ENCODE measurements at places on chromosomes 7 and 10.

DNA sequence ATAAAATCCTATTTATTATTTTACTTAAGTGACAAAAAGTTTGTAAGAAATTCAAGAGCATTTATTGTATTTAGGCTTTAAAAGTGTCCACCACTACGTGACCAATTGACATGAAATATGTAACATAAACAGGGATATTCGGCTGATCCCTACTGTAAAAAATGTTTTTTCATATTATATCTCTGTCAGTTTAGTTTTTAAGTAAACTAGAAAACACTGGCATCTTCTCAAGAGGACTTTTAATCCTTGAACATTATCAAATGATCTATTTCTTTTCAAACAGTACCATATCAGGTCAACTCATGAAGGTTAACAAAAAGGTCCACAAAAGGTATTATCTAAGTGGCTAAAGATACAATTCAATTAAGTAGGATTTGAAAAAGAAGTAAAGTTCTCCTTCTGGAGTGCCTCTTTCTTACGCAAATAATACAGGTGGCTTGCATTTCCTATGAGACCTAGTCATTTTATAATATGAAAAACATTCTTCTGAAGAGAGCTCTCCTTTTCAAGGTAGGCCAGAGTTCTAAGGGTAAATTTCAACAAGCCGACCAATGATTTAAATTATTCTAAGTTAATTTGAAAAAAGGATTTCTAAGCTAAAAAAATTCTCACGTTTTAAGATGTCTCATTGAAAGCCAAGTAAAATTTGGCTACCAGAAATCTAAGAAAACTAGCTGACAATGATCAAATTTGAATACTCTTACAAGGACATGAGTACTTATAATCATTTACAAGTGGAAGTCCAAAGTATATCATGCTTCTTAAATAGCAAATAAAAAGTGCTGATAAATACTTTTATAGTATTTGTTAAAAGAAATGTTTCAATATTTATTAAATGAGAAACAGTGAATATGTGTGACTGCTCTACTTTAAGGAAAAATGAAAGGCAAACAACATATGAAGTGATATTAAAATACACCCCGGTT, 133.5 kb downstream of the NRBF2 start:
- DNase-seq = no peak

- DNase-seq = no peak
Observed at GRCh38 chr10:66058594-66058993, 867.2 kb upstream of the LRRTM3 start.

GRCh38 chr7:36887969-36888368, 163.7 kb upstream of the AOAH start:
- DNase-seq = no peak

DNA sequence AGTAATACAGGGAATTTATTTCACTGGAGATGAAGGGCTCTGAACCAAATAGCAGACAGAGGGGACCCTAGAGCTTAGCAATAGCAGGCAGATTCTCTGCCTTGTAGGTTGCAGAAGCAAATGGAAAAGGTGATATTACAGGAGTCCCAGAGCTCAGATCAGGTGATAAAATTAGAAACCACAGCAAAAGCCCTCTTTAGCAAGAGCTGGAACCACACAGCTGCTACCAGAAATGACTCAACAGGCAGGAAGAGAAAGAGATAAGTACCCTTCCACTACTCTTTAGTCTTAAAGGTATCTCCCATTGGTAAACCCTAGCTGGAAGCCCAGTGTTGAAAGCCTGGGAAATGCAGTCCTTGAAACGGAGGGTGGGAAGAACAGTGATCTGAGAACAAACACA, 535.6 kb upstream of the GHITM start:
- no peak for DNase-seq

DNA sequence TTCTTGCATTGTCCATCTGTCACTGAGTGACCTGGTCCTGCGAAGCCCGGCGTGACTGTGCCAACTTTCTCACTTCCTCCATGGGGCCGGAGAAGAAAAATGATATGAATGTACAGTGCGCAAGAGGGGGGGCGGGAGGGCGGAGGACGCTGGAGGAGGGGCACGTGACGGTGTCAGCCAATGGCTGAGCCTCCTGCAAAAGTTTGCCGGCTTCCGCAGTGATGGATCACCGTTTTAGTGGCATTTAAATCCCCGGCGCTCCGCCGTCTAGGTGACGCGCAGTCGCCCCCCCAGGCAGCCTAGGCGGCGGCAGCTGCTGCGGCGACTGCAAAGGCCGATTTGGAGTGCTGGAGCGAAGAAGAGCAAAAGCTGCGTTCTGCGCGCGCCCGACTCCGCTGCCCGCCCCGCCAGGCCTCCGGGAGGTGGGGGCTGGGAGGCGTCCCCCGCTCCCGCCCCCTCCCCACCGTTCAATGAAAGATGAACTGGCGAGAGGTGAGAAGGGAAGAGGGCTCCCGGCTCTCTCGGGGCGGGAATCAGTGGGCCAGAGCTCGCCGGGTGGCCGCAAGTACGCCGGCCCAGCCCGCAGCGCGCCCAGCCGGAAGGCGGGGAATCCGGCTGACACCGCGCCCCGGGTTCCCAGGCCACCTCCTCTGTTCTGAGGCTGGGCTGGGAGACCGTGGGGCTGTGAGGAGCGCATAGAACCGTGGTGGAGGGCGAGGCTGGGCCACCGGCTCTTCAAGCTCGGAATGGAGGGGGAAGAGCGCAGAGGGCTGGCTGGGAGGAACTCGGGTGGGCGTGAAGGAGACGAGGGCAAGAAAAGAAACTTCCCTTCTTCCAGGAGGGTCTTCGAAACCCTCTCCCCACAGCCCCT, at the start of gene HOXA1:
HOXA1 (minus strand) TSS at position 104 of the 871 bp plus-strand sequence; CDS start at position 16, 88 bp downstream.
- peak; percentile 74 for DNase-seq

- no peak for DNase-seq
Observed at GRCh38 chr10:118003126-118003525, 43.6 kb downstream of the RAB11FIP2 start.

- DNase-seq = no peak
Observed at GRCh38 chr10:7886056-7886455, 67.8 kb downstream of the TAF3 start.

DNA sequence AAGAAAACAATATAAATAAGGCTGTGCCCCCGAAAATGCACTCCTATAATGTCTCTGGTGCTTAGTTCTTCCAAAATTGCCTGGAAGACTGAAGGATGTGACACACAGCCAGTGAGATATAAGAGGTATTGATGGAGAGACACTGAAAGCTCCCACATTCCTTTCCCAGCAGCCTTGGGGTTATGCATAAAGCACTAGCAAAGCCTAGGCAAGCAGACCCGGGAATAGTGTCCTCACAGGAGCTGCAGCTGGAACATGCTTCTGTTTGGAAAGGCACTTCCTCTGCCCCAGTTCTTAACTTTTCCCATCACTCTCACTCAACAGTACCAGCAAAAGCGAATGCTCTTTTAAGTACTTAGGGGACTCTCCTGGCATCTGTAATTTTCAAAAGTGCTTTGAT, 178.0 kb downstream of the AMPH start:
- no peak for DNase-seq

GRCh38 chr10:36669615-36670352, 455.6 kb upstream of the ANKRD30A start:
- no peak for DNase-seq

DNA sequence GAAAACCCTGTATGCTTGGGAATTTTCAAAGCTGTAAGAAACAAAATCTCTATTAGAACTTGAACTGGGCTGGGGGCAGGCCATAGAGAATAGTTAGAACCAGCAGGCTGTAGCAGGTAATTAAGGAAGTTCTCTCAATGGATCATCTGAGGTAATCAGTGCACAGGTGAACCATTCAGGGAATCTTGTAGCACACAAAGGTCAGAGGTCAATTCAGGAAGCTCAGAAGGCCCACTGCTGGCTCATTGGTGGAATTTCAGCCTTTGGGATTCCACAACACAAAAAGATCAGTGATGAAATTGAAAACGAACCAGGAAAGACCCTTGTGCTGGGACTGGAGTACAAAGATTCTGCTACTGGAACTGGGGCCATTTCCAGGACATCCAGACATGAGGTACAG, 82.0 kb downstream of the TMEM168 start:
- no peak for DNase-seq

GRCh38 chr10:5691786-5692185, 7.1 kb downstream of the TASOR2 start:
- DNase-seq = no peak

- peak; percentile 65 for DNase-seq
Observed at GRCh38 chr7:87627634-87627994, 584 bp upstream of the RUNDC3B start.

- DNase-seq = no peak
Observed at GRCh38 chr10:7230951-7231350, 179.9 kb downstream of the SFMBT2 start.

GRCh38 chr10:95663496-95663895, 7.0 kb upstream of the ALDH18A1 start:
- DNase-seq = no peak

GRCh38 chr7:38178004-38178694, at the start of gene STARD3NL:
Gene STARD3NL (plus strand): TSS chr7:38178245. CDS start chr7:38207505, 29,260 bp downstream.
- peak; percentile 100 for DNase-seq

- DNase-seq = peak; percentile 57
Observed at GRCh38 chr10:100345570-100346330, 1.3 kb upstream of the SCD start.

- peak; percentile 88 for DNase-seq
Observed at GRCh38 chr7:122887198-122887597, 938 bp upstream of the CADPS2 start.

GRCh38 chr10:131280101-131280500, 31.4 kb downstream of the TCERG1L start:
- no peak for DNase-seq

GRCh38 chr10:60203993-60204618, 185.6 kb downstream of the ANK3 start:
- no peak for DNase-seq

GRCh38 chr7:47953822-47954221, 5.6 kb upstream of the PKD1L1 start:
- no peak for DNase-seq

DNA sequence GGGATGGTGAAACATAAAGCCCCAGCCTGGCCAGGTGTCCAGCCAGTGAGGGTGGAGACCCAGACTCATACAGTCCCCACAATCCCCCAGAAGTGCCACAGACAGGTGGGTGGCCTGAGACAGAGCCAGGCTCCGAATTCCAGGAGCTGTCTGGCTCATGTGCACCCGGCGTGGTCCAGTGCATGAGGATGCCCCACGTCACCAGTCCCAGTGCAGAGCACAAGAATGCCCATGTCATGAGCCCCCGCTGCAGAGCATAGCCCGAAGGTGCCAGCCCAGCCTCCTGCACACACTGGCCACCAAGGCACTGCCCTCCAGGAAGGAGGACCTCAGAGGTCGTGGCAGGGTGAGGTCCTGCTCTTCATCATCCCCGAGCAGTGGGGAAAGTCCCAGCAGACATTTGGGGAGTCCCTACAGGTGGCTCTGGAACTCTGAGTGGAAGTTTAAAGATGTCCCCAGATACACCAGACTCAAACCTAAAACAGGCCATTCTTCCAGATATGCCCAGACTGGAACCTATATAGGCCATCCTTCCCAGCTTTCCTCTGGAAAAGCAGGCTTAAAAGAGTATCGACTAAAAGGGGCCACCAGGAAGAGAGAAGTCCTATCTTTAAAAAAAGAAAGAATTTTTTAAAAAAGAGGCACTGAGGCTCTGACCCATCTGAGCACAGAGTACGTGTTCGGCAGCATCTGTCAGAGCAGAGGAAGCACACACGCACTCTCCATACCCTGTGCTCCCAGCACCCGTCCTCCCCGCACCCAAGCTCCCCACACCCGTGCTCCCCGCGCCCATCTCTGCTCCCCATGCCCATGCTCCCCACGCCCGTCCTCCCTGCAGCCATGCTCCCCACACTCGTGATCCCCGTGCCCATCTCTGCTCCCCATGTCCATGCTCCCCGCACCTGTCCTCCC, 11.5 kb downstream of the DIP2C start:
- peak; percentile 9 for DNase-seq

GRCh38 chr7:30164567-30164966, 29.8 kb downstream of the MTURN start:
- no peak for DNase-seq

DNA sequence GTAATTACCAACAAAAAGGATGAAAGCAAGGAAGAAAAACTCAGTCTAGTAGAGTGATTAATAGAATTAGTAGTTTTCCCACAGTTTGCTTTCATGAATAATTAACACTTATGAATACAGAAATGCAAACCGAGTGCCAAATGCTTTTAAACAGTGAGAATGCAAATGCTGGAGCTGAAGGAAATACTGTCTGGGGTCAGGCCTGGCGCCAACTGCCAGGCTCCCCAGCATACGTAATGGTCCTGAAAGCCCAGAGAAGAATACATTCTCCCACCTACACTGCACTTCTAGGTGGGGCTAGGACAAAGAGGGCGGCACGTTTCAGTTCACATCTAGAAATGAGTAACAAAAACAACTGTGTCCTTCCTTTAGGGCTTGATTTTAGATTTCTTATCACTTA, 30.0 kb downstream of the GLUD1 start:
- DNase-seq = no peak

DNA sequence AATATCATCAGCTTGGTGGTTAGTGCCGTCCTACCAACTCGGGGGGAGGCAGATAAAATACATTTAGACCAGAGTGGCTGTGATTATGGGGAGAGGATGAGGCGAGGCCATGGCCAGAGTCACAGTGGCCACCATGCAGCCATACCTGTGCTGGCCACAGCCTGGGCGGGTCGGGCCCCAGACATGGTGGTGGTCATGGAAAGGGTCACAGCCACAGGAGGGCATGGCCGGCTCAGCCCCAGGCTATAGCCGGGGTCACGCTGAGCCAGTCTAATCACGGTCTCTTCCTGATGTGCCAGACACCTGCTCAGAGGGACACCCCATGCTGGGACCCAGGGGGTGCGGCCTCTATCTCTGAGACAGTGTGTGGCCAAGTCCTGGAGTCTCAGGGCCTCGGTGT, 10.2 kb downstream of the ADGRA1 start:
- DNase-seq = no peak

DNA sequence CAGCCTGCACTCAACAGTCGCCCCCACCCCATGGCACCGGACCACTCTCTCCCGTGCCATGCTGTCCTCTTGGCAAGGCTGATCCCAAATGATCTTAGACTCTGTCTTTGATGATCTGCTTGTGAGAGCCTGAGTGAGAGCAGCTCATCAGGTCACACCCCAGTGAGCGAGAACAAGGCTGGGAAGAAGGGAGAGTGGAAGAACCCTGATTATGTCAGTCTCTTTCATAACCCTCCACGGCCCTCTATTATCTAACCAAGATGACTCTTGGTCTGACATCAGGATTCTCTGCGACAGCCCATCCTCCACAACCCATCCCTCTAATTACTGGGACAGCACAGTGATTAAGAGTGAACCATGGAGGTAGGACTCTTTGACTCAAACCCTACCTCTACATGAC, 53.1 kb upstream of the C7orf33 start:
- DNase-seq = no peak

GRCh38 chr7:57354679-57355338, 95.2 kb upstream of the ZNF716 start:
- no peak for DNase-seq

DNA sequence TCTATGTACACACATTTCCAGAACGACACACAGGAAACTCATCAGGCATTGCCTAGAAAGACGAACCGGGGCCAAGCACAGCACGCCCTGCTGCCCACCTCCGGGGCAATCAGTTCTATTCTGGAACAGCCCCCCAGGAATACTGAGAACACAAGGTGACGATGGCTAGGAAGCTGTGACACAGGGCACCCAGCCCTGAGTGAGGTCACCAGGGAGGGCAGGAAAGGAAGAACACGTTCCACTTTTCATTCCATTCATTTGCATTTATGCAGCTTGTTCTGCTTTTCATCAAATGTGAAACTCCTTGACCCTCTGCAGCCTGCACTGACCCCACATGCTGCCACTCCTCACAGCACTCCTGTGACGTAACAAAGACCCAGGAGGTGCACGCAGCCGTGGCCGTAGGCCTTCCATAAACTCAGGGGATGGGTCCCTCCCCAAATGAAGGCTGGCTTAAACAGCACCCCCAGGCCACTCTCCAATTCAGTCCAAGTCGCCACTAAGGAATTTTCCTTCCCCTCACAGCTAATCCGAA, 28.9 kb downstream of the MAD1L1 start:
- DNase-seq = no peak
